Stimulated activated naive CD8-positive, alpha-beta T cell treated with anti-CD3 and anti-CD28 coated beads, Interleukin-15, Interleukin-2, amounts not matched to agents 100 U/mL and 50 U/mL, for 24 hours (primary cell): ENCODE measurements at places on chromosomes 2 and 18.

GRCh38 chr2:43518181-43518580 is 77.7 kb downstream of the THADA start:
- no peak for DNase-seq

- DNase-seq: no peak
These were observed 53.6 kb downstream of the CCDC93 start for GRCh38 chr2:117960231-117960630.

DNA sequence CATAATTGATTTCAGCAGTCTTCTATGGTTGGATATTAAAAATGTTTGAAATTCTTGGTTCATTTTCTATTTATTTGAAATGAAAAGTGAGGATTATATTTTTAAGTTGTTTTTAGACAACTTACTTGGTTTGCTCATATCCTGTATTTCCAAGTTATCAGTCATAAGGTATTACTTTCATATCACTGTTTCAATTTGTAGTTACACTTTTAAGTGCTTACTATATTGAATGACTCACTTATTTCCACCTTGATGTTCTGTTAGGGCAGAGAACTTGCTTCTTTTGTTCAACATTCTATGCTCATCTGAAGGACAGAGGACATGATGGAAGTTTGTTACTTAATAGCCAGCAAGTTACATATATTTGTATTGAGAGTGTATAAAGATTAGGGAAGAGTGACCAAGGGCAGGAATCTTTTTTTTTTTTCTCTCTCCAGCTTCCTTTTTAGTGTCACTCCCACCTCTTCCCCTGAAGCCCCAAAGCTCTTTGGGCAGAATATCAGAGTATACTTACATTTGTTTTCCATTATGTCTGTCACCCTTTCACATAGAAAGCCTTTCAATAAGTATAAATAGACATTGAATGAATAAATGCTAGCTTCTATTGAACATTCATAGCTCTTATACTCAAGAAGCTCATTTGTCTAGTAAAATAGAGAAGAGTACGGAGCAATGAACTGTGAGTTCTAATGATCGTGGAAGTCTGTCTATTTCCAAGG is 28.1 kb downstream of the PIK3C3 start:
- DNase-seq: no peak

- DNase-seq: no peak
These were observed 6.8 kb upstream of the GREB1 start for GRCh38 chr2:11527001-11527400.

GRCh38 chr2:190618030-190618429 is 30.9 kb upstream of the NAB1 start:
- no peak for DNase-seq

DNA sequence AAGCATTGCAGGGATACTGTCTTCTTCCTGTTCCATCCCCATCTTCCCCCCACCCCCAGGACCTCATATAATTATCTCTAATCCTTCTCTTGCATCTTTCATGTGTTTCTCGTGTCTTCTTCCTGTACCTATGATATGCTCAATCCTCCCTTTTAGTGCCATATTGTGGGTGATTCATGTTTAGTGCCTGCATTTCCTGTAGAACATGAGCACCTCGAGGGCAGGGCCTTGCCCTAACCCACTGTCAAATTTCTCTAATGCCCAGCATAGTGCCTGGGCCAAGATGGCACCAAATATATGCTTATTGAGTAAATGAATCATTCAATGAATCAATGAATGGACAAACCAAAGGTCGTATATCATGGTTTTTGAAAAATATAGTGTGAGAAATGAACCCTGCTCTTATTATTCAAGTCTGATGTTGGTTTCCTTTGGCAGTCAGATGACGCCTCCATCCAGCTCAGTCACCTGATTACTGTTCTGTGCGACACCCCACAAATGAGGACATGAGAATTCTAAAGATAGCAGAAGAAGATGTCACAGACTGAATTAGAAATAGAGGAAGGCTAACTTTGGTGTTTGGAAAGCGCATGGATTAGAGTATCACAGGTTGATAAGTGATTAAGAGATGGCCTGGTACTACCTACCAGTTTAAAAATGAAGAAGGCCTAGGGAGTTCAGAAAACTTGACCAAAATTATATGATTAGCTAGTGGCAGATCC is 278.4 kb downstream of the PRKCE start:
- no peak for DNase-seq

DNA sequence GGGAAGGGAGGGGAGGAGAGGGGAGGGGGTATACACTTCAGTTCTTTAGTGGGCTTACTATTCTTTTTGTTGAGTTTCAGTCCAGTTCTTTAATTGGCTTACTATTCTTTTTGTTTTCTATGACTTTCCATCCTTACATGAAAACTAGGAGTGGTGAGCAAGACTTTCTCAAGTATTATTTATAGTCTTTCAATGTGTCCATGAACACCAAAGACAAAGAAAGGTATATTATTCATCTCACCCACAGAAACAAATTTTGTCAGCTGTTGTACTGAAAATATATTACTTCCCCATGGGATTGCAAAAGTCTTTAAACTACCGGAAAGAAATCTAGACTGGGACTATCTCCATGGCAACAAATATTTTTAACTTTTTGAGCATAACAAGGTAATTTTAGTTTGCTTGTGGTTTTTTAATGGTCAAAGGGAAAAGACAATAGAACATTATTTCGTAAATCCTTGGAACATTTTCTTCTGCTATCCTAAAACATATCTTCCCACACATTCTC is 17.6 kb downstream of the ADAM17 start:
- no peak for DNase-seq

DNA sequence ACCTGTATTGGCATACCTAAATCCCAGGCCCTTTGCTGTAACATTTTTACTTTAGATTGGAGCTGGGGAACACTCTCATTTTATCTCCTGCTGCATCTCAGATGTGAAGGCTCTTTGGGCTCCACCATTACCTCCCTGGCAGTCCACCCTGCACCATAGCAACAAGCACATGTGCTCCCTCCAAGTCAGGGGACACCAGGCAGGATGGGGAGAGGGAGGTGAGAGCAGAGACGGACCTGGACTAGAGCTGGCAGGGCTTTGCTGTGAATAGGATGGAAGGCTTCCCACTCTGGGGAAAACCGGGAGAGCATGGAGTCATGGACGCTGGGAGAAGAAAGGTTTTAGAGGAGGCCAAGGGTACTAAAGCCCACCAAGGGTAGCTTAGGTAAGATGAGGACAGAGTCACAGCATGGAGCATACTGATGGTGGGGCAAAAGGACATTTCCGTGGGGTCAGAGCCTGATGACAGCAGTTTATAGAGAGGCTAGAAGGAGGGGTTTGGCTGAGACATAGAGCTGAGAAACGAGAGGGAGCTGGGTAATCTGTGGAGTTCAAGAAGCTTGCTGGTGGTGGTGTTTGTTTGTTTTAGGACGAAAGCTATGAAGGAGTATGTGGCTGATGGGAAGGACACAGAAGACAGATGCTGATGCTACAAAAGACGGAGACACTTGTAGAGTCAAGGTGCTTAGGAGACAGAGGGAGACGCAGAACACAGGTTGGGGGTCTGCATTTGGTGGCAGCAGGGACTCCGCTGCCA is 134.8 kb downstream of the COL6A3 start:
- DNase-seq: no peak

GRCh38 chr2:167100506-167100905 is 212.2 kb downstream of the XIRP2 start:
- DNase-seq: no peak

DNA sequence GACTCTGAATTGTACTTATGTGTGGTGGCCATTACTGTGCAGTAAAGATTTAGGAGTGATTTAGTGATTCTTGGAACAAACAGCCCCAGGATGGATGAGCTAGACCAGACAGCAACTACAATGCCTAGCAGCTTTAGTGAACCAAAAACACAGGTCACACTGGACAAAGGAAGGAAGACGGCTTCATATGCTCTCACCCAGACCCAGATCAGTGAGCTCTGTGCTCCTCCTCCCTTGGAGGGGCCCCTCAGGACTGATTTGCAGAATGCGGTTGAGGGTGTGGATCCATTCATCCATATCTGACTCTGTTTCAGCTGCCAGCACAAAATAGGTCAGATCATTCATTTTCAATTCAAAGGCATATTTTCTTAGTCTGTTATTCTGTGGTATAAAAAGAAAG is 159.7 kb upstream of the CCDC195 start:
- DNase-seq: no peak

DNA sequence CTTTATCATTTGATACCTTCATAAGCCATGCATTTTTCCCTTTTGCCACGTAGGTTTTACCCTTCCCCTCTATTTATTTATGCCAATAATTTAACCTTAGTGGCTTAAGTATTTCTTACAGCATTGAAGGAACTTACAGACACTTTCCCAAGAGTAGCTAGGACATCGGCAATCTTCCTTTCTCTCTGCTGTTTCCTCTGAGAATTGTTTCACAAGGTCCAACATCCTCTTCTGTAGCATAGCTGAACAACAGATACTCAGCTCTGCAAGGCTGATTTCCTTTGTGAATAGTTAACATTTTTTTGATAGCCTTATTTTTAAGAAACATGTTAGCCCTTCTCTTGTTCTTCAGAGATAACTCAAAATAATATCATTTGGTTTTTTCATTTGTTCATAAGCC is 1.1 kb upstream of the GCA start:
- DNase-seq: no peak

GRCh38 chr2:191970867-191971266 is 124.0 kb upstream of the CAVIN2 start:
- no peak for DNase-seq

- no peak for DNase-seq
These were observed 55.7 kb downstream of the MEIS1 start for GRCh38 chr2:66490588-66491001.

- DNase-seq: no peak
These were observed 30.3 kb upstream of the HNRNPLL start for GRCh38 chr2:38632980-38633379.

DNA sequence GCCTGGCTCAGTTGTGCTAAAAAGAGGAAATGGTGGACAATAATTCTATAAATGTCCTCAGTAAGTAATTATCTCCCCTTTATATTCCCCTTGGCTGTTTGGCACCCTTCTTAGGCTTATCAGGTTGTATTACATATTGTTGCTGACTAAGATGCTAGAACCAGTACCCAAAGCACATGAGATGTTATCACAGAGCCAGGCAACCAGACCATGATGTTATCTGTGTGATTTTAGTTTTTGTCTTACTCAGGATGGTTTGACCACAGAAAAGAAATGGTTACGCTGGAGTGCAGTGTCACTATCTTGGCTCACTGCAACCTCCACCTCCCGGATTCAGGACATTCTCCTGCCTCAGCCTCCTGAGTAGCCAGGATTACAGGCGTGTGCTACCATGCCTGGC is 15.2 kb downstream of the R3HDM1 start:
- DNase-seq: no peak

DNA sequence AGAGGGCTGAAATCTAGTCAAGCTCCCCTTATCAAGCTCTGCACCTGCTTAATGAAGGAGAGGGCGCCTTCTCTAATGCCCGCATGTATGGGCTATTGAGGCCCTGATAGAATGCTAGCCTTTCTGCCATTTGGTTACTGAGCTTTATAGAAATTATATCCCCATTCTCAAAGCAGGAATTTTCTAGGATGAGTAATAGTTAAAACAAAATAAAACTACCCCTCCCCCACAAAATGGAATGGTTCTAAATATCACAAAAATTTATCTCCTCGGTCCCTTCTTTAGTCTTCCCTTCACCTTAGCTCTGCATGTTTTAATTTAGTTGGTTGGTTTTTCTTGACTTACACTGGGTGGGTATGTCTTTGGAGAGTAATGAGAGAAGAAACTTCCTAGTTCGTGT is 37.7 kb downstream of the CD28 start:
- no peak for DNase-seq

DNA sequence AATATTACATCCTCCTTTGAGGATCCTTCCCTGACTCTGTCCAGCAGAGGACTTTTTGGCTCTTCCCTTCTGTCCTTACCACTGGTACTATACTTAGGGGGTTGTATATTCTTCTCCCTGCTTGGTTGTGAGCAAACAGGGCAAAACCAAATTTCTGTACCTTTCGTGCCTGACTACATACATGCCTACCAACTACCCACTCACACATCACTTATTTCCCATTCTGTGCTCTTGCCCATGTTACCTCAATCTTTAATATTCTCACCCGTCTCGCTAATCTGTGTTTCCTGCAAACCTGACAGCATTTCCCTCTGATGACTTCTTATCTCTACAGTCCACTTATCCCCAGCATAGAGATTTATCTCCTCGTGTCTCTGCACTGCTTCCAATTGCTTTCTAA is 58.6 kb downstream of the FTCDNL1 start:
- no peak for DNase-seq

DNA sequence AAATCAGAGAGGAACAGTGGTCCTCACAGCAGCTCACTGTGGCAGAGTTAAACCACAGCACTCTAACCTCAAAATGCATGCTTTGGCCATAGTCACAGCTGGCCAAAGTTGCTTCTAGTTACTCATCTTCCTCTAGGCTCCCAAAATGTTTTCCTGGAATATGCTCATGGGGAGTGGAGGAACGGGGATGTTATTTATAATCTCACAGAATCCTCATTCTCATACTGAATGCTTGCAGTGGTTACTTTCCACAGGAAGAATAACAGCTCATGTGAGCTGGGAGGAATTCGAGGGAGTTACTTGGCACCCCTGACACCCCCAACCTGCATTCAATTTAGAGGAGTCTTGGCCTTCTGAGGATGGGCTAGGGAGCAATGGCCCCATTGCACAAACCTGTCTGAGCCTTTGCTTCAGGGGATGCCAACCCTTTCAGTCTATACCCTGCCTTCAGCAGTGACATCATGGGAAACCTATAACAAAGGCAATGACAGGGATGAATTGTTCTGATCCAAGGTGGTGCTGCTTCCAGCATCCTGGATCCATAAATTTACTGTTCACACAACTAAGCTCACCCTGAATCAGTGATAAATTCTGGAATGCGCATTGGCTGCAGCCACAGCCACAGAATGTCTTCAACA is 22.4 kb upstream of the CCBE1 start:
- DNase-seq: no peak

- no peak for DNase-seq
These were observed 151.1 kb downstream of the SH3BP4 start for GRCh38 chr2:235102896-235103295.

DNA sequence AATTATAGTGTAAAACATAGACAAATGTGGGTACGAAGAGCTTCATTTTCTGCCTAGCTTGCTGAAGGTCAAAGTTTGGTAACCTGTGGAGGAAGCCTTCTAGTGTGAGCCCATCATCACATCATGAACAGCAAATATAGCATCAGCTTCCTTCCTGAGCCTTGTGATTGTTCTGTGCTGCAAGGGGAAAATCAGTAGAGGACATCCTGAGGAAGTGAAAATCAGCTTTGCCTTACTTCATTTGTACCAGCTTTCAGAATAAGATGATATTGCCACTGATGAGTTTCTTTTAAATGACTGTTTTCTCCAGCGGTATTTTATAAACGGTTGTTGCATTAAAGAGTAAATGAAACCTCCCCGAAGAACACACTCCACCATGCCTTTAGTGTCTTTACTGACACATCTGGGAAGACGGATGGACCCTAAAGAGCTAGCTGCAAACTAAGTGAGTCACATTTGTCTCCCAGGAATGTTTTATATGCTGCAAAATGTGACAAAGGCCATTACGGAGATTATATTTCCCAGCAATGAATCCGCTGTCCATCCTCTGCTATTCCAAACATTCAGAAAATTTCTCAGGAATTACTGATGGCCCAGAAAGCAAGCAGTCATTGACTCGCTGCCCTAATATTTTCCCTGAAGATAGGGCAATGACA is 1272.8 kb downstream of the SUCLG1 start:
- no peak for DNase-seq

GRCh38 chr2:164141271-164141670 is 405.5 kb upstream of the FIGN start:
- DNase-seq: no peak

- DNase-seq: no peak
These were observed 17.3 kb downstream of the ADRA2B start for GRCh38 chr2:96098900-96099590.

GRCh38 chr2:151975460-151976414 is 123.1 kb downstream of the CACNB4 start:
- no peak for DNase-seq
